ENCODE measurements at places on chromosomes 4 and X.
A peak's percentile ranks its signal among the peaks of the same experiment; 100 is the strongest.

GRCh38 chrX:40153345-40154249 lies 55.8 kb upstream of the BCOR start:
- peak; percentile 87 for DNase-seq

- no peak for DNase-seq
These were observed 535.1 kb downstream of the FAT4 start for GRCh38 chr4:125849869-125850268.

DNA sequence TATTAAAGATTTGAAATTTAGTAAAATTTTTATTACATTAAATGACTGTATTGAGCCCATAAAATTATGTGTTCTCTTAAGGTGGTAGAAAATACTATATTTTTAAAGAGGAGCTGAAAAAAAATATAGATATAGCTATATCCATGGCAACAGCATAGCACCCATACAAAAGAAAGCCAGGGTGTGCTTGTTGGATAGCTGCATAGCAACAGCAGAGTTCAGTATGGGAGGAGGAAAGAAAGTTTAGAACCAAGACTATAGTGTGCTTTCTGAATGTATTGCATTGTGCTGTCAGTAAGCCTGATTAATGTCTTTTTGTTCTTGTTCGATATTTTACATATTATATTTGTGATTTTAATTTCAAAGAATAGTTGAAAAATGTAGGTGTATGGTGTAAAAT lies 78.4 kb downstream of the GRID2 start:
- peak; percentile 3 for DNase-seq

- no peak for DNase-seq
These were observed 44.3 kb upstream of the ARHGAP24 start for GRCh38 chr4:85430697-85431096.

GRCh38 chr4:123488916-123489315 lies 92.3 kb downstream of the SPRY1 start:
- no peak for DNase-seq

- no peak for DNase-seq
These were observed 232.6 kb downstream of the CBR4 start for GRCh38 chr4:168777277-168777965.

DNA sequence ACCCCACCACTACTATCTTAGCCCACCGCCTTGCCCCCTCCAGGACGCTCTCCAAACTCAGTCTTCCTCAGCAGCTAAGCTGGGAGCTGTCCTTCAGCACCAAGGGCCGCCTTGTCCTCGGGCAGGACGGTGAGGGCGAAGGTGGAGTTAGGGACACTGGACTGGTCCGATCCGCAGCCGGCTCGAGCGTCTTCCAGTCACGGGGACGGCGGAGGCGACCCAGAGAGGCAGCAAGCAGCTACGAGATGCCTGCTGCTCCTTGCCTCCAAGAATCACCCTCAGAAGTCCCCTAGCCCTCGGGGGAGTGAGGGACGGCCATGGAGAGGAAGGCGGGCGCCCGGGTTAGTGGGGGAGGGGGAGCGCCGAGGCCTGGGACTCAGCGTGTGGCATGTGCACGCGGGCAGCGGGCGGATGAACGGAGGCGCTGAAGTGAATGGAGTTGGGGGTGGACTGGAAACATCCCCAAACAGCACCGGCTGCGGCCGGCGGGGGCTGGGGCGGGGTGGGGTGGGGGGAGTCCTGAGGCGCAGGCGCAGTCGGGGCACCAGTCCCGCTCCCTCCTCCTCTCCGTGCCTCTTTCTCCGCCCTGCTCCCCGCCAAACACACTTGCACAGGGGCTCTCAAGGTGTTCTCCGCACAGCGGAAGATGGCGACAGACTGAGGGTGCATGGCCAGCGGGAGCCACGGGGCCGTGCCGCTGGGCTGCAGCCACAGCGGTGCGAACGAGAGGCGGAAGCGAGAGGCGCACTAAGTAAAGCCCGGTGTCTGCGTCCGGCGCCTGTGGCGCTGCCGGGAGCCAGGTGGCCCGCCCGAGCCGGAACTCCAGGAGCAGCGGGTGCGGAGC lies at the start of gene NALF2:
Gene NALF2 (plus strand): TSS at position 545 of the 844 bp plus-strand sequence. CDS start 957 bp downstream, outside the sequence.
- DNase-seq, result peak; percentile 86

DNA sequence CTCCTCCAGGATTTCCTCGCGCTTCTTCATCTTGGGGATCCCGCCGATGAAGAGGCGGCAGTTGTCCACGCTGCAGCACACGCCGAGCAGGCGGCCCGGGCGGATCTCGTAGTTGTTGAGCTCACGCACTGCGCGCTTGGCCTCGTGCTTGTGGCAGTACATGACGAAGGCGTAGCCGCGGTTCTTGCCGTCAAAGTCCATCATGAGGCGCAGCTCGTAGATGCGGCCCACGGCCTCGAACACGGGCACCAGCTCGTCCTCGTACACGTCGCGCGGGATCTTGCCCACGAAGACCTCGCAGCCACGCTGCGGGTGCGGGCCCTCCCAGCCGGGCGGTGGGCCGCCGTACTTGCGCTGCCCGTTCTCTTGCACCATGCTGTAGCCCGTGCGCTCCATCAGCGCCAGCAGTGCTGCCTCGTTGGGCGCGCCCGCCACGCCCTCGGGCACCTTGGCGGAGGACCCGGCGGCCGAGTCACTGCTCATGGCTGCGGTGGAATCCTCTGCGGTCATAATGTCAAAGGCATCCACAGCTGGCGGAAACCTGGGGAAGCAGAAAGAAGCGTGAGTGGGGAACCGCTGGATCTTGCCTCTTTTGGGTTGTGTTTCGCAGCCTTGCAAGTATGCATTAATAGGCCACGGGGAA lies 103.4 kb downstream of the CHRNA9 start:
- no peak for DNase-seq

DNA sequence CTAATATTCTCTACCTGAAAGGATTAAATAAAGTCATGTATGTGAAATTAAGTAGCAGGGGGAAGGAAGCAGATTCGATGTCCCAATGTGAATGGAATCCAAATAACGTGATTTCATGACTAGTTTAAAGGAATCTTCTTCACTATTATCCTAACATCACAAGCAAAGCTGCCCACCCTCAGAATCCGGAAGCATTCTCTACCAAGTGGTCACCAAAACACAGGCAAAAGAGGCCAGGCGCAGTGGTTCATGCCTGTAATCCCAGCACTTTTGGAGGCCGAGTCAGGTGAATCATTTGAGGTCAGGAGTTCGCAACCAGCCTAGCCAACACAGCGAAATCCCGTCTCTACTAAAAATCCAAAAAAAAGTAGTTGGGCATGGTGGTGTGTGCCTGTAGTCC lies 212.9 kb downstream of the LDB2 start:
- DNase-seq, result no peak

GRCh38 chrX:621705-622503 lies 8.7 kb upstream of the SHOX start:
- DNase-seq, result no peak

DNA sequence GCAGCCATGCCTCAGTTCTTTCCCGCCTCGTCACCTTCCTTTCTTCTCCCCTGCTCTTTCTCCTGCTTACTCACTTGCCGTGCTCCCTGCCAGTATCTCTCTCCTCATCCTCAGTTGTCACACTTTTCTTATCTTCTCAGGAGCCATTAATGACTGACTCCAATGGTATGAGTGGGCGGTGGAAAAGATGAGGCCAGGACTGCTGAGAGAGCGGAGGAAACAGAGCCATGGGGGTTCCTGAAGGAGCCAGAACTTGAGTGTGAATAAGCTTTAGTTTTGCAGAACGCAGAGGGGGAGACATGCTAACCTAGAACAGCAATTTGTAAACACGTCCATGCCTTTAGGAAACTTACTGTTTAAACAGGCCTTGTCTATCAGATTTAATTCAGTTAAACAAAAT lies 126.5 kb downstream of the CHIC2 start:
- DNase-seq, result no peak

- DNase-seq, result no peak
These were observed 7.2 kb downstream of the IL15 start for GRCh38 chr4:141643557-141643956.

DNA sequence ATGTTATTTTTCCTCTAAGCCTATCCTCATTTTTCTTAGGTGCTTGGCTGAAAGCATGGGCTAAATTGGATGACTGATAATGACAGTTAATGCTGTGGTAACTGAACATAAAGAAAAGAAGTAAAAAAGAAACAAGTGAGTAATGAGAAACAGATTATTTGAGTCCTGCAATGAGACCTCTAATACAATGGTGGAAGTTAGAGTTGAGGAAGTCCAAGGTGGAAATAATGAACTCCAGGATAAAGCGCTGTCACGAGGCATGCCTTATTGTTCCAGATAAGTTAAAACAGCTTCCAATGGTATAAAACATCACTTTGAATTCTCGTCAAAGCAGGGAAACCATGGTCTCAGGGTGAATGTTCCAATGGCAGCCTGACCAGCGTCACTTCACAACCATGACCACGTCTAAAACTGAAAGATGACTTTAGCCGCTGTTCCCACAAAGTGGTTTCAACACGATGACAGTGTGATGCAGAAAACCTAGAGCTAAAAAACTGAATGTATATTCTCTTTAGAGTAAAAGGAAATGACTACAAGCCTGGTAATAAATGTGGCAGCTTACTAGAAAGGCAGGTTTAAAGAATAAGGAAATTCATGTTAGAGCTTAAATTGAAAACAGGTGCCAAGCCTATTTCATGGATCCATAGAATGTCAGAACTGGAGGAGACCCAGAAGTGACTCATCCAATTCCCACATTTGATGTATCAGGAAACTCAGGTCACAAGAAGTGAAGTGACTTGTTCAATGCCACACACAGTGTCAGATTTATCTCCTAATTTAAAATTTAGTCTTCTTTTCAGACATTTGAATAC lies 202.6 kb upstream of the GYPA start:
- no peak for DNase-seq

GRCh38 chr4:42397635-42398170 lies 415 bp downstream of the SHISA3 start:
- no peak for DNase-seq

GRCh38 chr4:7596918-7597606 lies 162.3 kb upstream of the PSAPL1 start:
- DNase-seq, result no peak

DNA sequence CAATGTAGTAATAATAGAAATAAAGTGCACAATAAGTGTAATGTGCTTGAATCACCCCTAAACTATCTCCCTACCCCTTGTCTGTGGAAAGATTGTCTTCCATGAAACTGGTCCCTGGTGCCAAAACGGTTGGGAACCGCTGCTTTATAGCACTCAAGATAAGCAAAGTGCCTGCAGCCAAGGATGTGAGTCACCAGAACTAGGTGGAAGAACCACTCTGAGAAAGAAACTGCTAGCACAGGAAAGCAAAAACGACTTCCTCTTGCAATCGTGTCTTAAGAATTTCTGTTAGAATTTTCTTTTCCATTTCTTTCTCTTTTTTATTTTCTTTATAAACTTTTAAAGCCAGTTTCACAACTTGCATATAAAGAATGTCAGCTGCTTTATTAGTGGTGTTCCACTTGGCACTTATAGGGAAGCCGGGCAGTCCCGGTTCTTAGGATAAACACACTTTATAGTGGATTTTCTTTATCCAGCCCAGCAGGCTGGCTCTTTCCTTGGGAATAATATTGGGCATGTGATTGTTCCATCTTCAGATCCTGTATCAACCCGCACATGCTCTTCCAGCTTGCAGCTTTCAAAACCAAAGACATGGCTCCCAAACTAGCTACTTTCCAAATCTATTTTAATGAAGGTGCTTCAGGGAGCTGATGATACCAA lies 32.3 kb upstream of the CXCL8 start:
- no peak for DNase-seq

DNA sequence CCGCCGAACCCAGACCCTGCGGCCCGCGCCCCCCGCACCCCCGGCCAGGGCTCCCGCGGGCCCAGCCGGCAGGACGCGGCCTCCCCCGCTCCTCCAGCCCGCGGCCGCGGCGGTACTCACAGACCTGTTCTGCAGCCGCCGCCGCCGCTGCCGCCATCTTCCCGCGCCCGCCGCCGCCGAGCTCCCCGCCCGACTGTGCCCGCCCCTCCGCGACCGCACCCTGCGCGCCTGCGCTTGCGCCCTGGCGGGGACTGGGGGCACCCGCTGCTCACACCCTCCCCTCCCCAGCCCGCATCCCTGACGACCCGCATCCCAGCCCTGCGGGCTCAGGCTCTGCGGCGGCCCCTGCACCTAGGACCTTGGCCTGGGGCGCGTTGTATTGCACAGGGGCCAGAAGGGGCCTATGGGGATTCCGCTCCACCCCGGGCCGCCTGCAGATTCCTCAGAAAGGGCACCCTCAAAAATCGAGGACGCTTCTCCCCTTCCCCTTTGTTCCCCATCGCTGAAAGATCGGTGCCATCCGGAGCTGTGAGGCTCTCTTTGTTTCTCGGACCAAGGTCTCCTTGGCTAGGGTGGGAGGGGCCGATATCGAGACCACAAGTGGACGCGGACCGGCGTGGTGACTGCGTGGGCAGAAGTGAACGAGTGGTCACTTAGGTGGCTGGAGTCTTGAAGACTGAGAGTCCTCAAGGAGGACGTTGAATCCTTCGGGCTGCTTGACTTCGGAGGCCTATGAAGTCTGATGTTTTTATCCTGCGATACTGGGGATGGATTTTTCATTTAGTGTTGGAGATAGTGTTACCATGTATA lies at the start of gene SGCB:
Gene SGCB (minus strand): TSS at position 197 of the 810 bp plus-strand sequence. CDS start 40 bp downstream, at position 157.
- DNase-seq, result peak; percentile 79

GRCh38 chr4:109497511-109497910 lies 62.5 kb upstream of the MCUB start:
- DNase-seq, result no peak

- DNase-seq, result peak; percentile 5
These were observed 851 bp downstream of the POLR2B start for GRCh38 chr4:56979421-56980072.
